ENCODE measurements at places on chromosomes 1 and 21.

DNA sequence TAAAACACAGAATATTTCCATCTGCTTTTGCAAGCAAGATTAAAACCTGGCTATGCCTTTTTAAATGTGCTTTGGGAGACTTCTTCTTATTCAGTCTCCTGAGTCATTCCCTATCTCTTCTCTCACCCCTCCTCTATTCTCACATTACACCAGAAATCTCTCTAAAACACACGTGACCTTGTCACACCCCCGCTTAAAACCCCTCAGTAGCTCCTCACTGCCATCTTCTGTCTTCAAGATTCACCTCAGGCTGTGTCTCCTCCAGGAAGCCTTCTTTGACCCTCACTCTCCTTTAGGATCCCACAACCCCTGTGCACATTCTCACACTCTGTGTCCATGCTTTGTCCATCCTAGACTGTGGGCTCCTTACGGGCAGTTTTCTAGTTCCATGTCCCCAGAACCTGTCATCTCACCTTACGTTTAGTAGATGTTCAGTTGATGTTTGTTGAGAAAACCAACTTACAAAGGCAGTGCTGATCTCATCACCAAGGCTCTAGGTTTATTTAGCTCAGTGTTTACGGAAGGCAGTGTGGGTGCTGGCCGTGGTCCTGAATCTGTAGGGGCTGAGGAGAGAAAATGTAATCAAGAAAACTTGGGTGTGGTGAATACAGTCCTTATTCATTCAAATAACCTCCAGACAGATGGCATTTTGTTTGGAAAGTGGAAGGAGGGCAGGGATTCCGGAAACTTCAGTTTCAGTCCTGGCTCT, 143.5 kb downstream of the DMRTA2 start:
- DNase-seq: no peak

DNA sequence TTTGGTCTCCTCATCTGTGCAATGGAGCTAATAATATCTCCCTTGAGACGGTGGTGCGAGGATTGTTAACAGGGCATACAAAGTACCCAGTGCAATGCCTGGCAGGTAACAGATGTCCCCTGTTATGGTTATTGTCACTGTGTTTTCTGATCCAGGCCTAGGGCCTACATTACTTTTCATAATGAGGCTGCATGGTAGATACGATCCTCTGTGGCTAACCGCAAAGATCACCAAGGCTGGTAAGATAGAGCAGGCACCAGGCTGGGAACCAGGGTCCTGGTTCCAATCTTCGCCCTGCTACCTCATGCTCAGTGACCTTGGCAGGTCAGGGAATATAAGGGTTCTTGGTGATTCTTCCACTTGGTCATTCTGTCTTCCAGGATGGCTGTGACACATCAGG, 22.7 kb downstream of the KCNA2 start:
- DNase-seq: no peak

GRCh38 chr1:22153660-22154437, 11.0 kb upstream of the WNT4 start:
- DNase-seq: peak; percentile 82

- no peak for DNase-seq
These were observed 30.8 kb upstream of the ZNF648 start for GRCh38 chr1:182092336-182092735.
